Activated CD4-positive, CD25-positive, alpha-beta regulatory T cell treated with anti-CD3 and anti-CD28 coated beads, Interleukin-2, amount 50 U/mL, for 72 hours (primary cell): ENCODE measurements at places on chromosomes 11 and 22.
A peak's percentile ranks its signal among the peaks of the same experiment; 100 is the strongest.

- DNase-seq, result no peak
Observed at GRCh38 chr11:100857236-100858005, 170.3 kb downstream of the ARHGAP42 start.

- DNase-seq, result no peak
Observed at GRCh38 chr11:44839458-44840084, 111.1 kb downstream of the TP53I11 start.

DNA sequence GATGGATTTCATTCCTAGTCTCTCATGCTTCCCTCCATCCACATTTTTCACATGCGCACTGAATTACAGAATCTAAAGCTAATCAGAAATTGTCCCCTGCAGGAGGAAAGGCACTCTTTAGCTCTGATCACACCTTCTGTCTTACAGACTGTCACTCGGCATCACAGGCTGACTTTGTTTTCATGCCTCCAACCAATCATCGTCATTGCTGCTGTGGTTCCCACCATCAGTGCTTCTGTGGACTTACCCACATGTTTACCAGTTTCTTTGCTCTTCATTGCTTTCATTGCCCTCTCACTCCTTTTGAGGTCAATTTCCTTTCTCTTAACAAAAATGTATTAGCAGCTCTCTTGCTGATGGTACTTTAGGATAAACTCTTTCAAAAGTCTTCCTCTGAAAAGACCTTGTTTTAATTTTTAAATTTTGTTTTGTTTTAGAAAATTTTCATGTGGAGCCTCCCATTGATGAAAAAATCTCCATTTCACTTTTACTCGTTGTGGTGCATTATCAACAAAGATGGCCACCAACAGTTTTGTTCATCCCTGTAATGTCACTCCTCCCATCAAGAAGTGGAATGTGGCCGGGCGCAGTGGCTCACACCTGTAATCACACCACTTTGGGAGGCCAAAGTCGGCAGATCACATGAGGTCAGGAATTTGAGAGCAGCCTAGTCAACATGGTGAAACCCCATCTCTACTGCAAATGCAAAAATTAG lies 20.2 kb upstream of the TREH start:
- no peak for DNase-seq

- DNase-seq, result peak; percentile 8
Observed at GRCh38 chr22:44398856-44399837, 86.4 kb upstream of the SHISAL1 start.

DNA sequence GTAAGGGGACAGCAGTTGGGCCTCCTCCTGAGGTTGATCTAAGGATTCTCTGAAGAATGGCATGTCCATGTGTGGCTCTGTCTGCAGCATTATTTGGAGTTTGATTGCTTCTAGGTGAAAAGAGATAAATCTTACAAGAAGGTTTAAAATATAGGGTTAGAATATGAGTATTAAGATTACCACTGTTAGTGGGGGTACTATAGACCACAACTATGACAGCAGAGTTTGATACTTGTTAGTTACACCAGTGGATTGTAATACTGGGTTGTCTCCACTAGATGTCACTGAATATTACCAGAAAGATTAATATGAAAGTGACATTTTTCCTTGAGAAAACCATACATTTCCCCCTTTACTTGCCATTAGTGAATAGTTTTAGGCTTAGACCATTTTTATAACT lies 47.9 kb downstream of the ZNF280B start:
- DNase-seq, result no peak

DNA sequence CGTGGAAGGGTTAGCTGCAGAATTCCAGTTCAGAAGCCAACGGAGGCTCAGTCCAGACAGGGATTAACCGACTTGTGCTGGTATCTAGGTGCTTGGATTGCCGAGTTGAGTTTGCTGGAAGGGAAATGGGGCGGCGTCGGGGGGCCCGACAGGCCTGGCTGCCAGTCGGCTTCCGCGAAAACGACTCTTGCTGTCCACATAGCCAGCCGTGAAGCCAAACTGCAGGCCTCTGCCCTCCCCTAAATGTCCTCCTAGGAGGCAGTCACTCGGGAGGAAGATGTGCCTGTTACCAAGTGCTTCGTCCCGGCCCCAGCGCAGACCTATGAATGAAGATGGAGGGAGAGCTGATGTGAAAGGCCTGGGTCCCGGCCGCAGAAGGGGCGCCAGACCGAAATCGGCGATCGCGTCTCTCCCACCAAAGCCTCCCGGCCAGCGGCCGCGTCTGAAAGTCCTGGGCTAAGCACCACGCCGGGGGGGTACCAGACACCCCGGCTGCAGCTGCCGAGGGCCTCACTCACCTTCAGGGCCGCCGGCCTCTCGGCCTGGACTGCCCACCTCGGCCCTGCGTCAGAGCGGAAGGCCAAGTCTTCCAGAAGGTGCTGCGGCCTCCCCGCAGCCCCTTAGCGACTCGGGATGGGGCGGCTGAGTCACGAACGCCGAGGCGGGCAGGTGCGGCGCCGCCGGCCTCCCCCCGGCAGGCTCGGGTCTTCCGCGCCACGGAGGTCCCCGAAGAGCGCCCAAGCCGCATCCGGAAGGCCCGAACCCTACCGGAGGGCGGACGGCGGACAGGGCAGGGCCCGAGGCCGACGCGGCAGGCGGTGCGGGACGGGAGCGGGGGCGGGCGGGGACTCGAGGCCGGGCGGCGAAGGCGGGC lies 7.5 kb downstream of the DPAGT1 start:
- DNase-seq, result no peak

DNA sequence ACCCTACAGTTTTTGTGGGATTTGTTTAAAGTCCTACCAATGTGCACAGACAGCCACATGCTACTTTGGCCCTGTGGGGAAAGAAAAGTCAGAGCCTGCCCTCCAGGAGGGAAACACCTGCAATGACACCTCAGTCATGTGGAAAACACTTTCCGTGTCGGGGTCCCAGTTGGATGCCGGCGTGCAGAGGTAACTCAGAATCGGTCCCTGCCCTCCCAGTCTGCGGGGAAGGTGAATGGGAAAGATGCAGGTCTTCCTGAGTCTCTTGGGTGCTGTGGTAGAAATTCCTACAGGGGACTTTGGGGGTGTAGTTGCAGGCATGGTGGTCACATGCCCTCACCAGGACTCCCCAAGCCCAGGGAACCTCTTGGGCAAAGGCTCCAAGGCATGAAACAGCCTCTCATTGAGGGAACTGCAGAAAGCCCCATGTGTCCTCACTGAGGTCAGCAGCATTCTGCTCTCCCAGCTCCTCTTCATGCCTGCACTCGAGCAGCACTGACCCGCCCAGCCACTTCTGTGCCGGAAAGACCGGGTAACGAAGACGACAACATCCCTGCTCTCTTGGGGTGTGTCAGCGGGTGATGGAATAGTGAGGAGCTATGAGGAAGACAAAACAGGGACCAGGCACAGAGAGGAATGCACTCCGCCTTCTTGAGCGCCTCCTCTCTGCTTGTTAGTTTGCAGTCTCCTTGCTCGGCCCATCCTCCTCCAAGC lies 4.7 kb downstream of the RIBC2 start:
- DNase-seq, result no peak

DNA sequence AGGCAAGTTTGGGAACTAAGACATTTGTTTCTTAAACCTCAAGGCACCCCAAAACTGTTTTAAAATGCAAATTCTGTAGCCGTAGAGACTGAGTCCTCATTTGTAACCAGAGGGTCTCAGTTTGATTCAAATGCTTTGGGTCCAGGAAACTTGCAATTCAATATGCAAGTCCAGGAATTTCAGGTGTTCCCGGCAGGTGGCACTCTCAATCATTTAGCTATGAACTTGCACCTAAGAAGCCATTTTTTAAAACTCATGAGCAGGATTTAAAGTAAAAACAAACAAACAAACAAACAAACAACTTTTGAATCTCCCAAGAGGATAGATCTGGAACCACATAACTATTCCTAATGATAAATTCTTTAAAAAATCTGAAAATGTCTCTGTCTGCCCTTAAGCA lies 8.7 kb upstream of the ABTB2 start:
- DNase-seq, result no peak

DNA sequence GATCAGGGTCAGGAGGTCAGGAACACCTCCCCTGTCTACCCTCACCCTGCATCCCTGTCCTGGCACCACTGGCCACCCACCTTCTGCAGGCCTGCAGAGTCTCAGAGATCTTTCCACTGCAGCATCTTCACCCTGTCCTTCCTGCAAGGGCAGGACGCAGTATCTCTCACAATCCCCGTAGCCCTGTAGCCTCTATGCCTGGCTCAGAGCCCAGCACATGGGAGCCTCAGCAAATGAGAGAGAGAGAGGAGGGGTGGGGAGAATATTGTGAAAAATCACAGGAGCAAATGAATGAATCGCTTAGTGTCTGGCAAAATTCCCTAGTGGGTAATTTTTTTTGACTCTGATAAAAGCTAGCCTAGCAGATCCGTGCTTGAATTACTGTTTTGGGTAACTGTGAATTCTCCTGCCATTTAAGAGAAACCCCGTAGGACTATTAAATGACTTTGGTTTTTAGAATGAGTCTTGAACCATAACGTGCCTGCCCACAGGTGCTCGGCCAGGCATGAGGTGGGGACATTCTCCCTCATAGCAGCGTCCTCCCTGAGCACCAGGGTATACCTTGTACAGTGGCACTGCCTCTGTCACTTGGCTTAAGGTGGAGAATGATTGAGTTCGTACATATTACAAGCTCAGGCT lies 91.5 kb downstream of the MORC2 start:
- DNase-seq, result no peak

DNA sequence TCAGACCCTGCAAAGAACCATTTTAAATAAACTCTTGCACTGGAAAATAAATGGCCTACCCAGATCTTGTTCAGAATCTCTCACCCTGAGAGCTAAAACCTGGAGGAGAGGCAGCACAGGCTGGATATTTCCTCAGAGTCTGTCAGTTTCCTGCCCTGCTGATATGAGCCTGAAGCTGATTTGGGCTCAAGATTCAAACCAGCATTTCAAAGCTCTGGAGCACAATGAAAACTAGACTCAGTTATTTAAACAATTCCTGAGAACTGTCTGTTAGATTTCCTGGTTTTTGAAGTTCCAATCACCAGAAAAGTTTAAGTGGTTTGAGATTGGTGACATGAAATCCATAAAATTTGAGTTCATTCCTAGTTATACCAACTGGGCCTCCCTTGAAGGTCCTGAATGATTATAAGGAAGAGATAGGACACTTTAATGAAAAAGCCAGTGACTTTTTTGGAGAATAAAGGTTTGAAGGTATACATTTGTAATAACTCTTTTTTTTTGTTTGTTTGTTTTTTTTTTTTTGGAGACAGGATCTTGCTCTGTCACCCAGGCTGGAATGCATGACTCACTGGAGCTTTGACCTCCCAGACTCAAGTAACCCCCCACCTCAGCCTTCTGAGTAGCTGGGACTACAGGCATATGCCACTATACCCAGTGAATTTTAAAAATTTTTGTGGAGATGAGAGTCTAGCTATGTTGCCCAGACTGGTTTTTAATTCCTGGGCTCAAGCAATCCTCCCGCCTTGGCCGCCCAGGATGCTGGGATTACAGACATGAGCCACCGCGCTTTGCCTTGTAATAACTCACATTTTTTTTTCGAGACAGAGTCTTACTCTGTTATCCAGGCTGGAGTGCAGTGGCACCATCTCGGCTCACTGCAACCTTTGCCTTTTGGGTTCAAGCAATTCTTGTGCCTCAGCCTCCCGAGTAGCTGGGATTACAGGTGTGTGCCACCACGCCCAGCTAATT lies 8.0 kb upstream of the ESAM start:
- DNase-seq, result no peak

DNA sequence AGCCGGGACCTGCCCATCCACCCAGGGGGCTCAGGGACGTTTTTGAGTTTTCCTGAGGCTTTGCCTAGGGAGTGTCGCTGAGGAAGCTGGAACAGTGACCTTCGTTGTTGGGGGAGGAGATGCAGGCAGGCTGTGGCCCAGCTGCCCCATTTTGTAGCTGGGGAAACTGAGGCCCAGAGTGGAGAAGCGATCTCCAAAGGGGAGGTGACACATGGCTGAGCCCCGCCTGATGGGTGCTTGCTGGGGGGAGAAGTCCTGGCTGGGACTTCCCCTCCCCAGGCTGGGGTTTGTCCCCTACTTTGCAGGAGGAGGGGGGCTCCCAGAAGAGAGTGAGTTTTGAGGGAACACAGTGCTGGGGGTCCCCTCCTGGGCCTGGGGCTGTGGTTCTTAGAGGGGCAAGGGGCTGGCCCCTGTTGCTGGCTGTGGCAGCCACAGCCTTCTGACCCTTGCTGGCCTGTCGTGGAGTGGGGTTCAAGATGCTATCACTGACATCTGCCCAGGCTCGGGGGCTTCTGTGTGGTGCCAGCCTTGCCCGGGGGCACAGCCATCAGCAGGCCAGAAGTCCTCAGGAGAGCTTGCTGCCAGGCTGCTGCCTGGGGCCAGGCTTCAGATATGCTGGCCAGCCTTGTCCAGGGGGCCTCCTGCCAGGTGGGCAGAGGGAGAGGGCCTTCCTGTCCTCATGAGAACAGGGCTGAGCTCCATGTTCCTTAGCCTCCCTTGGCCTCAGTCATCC lies 21.4 kb downstream of the KCNQ1 start:
- DNase-seq, result peak; percentile 24

DNA sequence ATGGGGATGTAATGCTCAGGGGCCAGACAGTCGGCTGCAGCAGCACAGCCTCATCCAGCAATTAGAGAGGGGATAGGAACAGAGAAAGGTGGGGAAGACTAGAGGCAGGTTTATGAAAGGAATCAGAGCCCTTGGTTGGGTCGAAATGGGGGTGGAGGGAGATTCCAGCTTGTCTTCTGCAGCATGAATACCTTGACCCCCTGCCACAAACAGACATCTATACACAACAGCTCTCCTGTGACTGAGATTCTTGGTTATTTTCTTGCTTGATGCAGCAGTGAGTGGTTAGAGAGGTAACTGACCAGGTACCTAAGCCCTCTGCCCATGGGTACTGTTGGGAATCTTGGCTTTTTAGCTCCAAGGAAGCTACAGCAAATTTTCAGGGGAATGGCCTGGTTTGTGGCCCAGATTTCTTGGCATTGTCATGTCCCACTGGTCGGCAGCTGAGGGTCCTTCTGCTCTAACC lies at the start of gene TRIM49D1:
Gene TRIM49D1 (minus strand): TSS at position 51 of the 466 bp plus-strand sequence. CDS start 4,535 bp downstream, outside the sequence.
- DNase-seq, result no peak

DNA sequence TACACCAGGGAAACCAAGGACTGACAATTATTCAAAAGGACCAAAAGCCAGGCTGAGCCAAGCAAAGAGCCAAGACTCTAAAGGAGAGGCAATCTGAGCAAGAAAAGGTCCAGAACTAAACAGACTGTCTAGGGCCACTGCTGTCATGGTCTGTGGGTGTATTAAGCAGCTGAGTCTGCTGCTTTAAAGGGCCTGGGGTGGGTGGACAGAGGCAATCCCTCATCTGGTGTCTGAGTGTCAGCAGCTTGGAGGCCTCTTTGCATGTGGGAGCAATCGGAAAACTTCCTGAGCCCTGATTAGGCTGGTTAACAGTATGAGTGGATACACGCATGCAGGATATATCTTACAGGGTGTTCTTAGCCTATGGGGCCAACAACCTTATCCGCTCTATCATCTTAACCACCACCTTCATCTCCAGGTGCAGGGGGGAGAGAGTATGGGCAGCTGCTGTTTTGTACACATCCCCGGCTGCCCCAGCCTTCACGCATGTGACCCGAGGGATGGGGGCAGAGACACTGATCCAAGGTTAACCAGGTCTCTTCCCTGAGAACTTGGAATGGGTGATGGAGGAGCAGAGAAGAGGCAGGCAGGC lies 67.5 kb upstream of the TIMP3 start:
- no peak for DNase-seq
